ENCODE measurements at places on chromosomes 3 and 15.

- peak; percentile 65 for DNase-seq
Observed at GRCh38 chr15:94164202-94164807, 67.1 kb upstream of the MCTP2 start.

DNA sequence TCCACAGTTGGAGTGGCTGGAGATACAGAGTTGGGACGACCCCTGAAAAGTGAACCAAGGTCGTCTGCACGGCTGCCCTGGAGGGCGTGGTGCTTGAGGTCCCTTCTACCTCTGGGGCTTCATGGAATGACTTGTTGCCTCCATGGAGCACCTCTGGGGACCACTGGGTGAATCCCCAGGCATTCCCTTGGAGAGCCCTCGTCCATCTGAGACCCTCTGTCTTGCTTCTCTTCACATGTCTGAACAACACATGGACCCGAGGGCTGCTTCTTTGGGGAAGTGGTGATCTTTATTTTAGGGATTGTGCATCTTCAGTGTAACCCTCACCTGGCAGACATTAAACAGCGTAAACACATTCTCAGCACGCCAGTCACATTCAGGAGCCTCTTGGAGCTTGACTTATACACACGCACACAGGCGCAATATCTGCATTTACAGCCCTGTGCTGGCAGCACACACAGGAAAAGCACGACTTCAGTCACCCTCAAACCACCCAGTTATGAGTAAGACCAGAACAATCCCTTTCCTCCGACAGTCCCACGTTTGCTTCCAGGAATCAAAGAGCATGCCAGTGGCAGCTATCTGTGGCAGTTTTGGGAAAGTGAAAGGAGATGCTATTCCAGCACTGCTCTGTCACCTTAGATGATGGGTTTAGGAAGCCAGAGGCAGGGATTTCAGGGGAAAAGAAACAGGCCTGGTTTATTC lies 12.6 kb downstream of the FAM107A start:
- peak; percentile 93 for DNase-seq

GRCh38 chr3:66525771-66526170 lies 24.9 kb upstream of the LRIG1 start:
- DNase-seq: no peak

DNA sequence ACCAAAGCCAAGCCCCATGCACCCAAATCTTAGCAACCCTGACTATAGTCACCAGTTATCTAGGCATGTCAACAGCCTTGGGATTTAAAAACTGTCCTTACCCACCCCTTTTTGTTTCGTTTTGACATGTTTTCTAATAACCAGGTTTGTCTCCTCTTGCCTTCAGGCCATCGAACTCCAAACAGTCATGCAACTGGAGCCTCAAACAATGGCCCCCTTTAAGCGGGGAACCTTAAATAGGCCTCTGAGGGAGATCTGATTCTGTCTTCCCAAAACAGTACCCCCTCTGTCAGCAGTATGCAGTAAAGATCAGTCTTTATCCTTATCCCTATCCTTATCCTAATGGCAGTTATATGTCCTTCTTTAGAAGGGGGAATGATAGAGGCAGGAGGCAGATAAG lies 105.7 kb downstream of the DPH6 start:
- no peak for DNase-seq

- no peak for DNase-seq
Observed at GRCh38 chr3:58591517-58592510, 14.6 kb upstream of the FAM107A start.

- DNase-seq: peak; percentile 34
Observed at GRCh38 chr3:155078711-155079467, 1.2 kb upstream of the MME start.

DNA sequence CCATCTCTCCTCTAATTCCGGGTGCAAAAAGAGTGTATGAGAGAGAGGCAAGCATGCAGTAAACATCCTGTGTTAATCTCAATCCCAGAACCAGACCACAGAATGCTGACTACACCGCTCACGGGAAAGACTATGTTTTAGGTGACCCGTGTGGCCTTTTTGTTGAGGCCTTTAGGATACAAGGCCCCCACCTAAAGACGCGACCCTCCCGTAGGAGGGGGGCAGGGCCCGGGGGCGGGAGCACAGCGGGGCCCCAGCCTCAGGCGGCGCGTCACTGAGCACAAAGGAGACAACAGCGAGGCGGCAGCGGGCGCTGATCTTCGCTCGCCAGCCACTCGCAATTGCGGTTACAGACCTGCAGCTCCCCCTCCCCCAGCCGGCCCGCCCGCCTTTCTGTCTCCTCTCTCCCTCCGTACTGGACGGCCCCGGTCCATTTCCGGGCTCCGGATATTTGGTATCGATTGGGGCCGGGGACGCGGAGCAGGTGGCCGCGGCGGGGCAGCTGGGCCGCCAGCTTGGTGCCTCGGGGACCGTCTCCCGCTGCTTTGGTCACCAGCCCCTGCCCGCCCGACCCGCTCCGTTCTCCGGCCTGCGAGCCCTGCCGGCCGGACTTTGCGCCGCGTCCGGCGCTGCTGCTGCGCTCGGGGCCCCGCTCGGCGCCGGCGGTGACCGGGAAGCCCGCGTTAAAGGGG lies at the start of gene CCDC50:
CCDC50 (plus strand) TSS at position 433 of the 692 bp plus-strand sequence. CDS start 281 bp downstream, outside the sequence.
- peak; percentile 79 for DNase-seq

- peak; percentile 5 for DNase-seq
Observed at GRCh38 chr3:18046131-18046915, 303.9 kb upstream of the TBC1D5 start.

DNA sequence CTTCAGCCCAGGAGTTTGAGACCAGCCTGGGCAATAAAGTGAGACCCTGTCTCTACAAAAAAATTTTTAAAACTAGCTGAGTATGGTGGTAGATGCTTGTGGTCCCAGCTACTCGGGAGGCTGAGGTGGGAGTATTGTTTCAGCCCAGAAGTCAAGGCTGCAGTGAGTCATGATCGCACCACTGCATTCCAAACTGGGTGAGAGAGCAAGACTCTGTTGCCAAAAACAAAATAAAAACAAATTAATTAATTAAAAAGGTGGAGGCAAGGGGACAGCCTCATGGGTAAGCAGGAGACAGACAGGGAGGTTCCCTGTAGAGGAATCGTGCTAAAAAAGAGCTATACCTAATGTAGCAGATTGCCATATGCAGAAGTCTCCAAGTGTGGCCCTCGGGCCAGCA lies 12.6 kb downstream of the HAPLN3 start:
- DNase-seq: peak; percentile 75

GRCh38 chr15:63858881-63859280 lies 25.1 kb upstream of the HERC1 start:
- DNase-seq: peak; percentile 76

DNA sequence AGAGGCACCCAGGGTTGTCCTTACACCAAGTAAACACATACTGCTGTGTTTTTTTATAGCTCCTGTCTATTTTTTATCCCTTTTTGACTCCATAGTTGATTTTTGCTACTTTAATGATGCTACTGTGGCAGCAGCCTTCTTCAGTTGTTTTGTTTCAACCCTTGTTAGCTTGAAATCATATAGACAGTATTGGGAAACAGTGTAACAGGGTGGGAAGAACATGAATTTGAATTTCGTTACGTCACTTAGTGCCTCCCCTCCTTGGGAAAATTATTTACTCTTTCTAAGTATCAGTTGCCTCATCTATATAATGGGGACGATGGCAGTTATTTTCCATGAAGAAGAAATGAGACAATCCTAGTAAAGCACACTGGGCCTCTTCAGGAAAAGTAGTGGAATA lies 409.8 kb upstream of the TPRG1 start:
- no peak for DNase-seq

GRCh38 chr3:171354049-171354705 lies 106.0 kb downstream of the TNIK start:
- peak; percentile 39 for DNase-seq

DNA sequence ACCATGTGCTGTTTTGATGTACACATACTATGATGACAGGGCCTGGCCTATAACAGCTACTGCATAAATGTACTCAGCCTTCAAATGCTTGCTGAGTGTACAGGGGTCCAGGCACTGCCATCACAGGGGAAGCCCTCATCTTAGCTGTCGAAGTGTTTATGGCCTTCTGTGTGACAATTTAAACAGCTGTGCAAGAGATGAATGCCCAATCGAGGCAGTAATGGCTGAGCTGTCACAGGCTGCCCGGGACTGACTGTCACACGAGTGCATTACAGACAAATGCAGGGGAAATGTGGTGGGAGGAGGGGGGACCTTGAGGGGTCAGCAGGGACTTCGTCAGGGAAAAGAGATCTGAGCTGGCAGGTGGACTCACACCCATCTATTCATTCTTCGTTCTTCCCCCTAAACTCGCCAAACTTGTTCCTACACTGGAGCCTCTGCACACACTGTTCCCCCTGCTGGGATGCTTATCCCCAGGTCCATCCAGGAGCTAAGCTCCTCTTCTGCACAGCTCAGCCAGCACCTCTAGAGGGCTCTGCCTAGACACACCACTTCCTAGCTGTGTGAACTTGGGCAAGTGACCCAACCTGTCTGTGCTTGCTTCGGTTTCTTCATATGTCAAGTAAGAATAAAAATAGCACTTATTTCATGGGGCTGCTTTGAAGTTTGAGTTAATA lies 156.2 kb upstream of the IQSEC1 start:
- peak; percentile 5 for DNase-seq

- no peak for DNase-seq
Observed at GRCh38 chr3:183244219-183244618, 8.8 kb upstream of the B3GNT5 start.

- DNase-seq: peak; percentile 27
Observed at GRCh38 chr15:59335207-59335786, 37.4 kb downstream of the MYO1E start.
